ENCODE measurements at places on chromosomes 11 and 22. TPM values are rescaled to one million over a fixed set of nuclear protein-coding genes. Genes with fewer than 3 reads are reported as not detected.

Gene RFPL1
- total RNA-seq = not detected

Gene NCR3LG1
- total RNA-seq = 2.7 TPM

Gene RASSF10
- total RNA-seq = not detected

Gene ASPHD2
- total RNA-seq = 3.5 TPM

Gene MUC5AC
- not detected for total RNA-seq

Gene SLC22A12
- not detected for total RNA-seq

Gene RGL4
- 3.0 TPM for total RNA-seq

GRCh38 chr11:101321222-101321621 is 191.6 kb upstream of the PGR start:
- no peak for DNase-seq

DNA sequence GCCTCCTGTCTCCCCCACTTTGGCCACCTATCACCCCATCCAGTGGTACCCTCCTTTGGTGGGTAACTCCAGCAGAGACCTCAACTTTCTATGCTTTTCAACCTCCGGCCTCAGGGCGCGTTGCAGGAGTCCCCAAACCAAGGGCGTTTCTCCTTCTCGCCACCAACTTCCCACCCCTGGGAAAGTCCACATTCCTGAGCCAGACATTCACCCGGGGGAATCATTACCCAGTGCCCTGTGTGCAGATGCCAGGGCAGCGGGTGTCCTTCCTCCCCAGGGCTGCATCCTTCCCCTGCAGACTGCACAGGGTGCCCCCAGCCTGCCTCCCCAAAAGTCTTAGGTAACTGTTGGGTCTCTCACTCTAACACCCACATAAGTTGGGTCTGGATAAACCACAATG is 26.4 kb downstream of the MYEOV start:
- DNase-seq = no peak

DNA sequence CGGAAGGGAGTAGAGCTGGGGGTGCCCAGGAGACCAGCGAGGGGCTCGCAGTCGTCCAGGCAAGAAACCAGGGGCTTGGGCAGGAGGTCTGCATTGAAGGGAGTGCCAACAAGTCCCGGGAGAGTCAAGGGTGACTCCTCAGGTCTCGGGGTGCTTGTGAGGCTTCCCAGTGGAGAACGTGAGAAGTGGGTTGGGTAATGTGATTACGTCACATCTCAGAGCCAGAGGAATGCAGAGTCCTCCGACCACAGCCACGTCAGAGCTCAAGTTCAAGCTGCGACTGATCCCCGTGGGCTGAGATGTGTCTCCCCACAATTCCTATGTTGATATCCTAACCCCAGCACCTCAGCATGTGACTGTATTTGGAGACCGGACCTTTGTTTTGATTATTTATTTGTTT is 89.7 kb upstream of the SHANK2 start:
- DNase-seq = no peak

DNA sequence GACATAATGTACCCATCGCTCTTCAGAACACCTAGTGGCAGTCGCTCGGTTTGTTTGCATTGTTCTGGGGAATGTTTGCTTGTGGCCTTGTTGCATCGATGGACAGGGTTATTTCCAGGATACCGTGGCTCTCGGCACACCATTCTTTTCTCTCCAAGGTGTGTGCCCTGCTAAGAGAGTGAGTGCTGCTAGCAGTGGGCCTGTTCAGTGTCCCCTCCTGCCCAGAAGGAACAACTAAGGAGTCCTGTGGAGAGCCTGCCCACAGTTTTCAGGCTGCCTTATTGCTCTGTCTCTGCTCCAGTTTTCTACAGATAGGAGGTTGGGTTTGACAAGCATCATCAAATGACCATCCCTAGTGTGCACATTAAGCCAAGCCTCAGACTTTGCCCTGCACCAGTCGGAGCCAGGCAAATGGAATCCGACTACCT is 1.4 kb downstream of the CRY2 start:
- DNase-seq = no peak

GRCh38 chr11:61899146-61899841 is 7.9 kb upstream of the FADS3 start:
- DNase-seq = peak; percentile 85

DNA sequence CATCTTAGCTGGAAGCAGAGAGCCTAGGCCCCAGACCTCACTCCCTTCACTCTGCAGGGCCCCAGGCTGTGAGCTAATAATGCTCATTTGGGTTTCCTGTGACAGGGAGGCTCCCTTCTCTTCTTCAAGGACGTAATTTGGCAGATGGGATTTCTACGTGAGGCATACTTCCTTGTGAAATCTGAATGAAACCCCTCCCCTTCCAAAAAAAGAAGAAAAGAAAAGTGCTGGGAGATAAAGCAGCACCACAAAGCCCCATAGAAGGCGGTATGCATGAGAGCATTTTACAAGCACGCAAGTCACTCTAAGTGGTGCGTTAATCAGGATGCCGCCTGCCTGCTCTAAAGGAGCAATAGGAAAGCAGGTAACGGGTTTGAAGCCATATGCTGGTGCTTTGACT is 5.7 kb downstream of the P2RX3 start:
- DNase-seq = no peak

DNA sequence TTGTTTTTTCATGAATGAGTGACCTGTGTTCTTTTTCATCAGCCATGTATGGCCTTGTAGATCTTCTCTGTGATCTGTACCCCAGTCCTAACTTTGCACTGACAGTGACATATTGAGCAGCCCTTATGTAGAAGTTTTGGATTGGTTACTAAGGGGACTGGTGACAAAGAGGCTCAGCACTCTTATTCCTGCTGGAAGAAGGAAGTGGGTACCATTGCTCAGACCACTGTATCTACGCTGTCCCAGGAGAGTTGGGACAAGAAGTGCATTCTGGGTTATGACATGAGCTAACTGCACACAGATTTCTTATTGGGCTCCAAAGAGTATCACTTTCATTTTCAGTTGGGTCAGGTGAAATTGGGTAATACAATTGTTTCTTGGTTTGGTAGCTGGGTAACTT is 107.8 kb upstream of the RASSF10 start:
- no peak for DNase-seq

DNA sequence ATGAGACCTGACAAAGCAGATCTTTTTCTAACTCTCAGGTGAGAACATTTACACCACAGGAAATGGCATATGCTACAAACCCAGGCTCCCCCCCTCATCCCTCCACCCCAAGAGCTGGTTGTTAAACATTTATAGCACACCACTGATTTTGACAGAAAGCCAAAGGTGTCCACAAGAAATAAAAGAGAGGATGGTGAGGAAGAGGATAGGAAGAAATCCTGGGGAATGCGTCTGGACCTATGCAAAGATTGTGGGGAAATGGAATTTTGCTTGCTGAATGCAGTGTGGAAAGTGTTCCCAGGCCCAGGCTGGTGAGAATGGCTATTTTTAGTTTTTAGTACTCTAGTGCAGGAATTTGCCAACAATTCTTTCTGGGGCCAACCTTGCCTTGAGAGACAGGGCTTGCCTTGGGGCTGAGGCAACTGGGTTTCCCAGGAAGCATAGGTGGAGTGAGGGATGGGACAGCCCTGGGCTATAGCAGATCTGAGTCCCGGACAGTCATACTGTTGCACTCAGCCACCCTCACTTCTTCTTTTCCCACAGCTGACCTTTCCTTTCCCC is 163.9 kb downstream of the ADAMTS15 start:
- no peak for DNase-seq

DNA sequence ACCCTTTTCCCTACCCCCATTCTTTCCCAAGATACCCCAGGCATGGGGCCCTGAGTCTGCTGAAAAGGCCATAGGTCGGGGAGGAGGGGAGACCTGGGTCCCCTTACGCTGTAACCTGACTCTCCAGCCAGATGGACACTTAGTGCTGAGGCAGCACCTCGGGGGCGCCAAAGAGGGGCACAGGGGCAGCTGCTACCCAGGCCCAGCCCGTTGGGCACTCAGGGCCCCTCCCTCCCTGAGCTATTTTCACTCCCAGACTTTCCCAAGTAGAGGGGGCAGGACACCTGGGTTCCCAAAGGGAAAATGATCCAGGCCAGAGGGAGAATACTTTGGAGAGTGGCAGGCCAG is 933 bp downstream of the ACTN3 start:
- no peak for DNase-seq

GRCh38 chr11:72309074-72309598 is 65.2 kb upstream of the PHOX2A start:
- no peak for DNase-seq

GRCh38 chr22:35124691-35125219 is 58.8 kb downstream of the ISX start:
- DNase-seq = no peak

DNA sequence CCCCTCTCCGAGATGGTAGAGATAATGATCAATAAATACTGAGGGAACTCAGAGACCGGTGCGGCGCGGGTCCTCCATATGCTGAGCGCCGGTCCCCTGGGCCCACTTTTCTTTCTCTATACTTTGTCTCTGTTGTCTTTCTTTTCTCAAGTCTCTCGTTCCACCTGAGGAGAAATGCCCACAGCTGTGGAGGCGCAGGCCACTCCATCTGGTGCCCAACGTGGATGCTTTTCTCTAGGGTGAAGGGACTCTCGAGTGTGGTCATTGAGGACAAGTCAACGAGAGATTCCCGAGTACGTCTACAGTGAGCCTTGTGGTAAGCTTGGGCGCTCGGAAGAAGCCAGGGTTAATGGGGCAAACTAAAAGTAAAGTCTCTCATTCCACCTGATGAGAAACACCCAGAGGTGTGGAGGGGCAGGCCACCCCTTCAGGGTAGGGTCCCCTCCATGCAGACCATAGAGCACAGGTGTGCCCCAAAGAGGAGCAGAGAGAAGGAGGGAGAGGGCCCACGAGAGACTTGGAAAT is 43.2 kb downstream of the IGLL1 start:
- DNase-seq = peak; percentile 35

- no peak for DNase-seq
Measured at GRCh38 chr22:49577168-49578060, 250.3 kb downstream of the BRD1 start.

DNA sequence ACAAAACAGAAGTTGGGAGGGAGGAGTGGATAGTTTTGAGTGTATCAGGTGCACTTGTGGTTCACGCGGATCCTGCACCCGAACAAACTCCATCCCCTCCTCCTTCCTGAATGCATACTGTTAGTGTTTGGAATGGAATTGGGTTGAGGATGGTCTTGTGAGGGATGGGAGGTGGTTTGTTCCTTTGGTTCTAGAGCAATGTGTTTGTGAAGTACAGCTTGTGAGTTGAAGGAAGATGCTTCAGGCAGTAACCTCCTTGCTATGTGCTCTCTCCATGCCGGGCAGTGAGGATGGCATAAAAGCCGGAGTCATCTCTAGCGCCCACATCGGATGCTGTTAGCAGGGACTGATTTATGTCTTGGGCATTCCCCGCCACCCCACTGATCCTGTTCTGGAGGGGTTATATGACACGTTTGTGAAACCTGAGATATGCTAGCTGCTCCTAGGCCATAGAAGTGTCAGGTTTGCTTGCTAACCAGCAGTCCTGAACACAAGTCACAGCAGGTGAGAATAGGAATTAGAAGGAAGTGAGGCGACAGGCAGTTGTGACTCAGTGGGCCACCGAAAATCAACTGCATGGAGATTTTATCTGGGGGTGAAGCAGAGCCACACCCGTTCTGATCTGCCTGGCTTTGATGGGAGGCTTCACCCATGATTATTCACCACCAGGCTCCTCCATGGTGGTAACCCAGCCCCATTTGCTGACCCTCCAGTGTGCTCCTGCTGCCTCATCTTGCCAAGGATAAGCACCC is 2.2 kb downstream of the BCR start:
- DNase-seq = peak; percentile 65

- DNase-seq = no peak
Measured at GRCh38 chr11:86888164-86889000, 66.8 kb downstream of the FZD4 start.

GRCh38 chr11:73759610-73760134 is 1.2 kb downstream of the RAB6A start:
- DNase-seq = no peak

DNA sequence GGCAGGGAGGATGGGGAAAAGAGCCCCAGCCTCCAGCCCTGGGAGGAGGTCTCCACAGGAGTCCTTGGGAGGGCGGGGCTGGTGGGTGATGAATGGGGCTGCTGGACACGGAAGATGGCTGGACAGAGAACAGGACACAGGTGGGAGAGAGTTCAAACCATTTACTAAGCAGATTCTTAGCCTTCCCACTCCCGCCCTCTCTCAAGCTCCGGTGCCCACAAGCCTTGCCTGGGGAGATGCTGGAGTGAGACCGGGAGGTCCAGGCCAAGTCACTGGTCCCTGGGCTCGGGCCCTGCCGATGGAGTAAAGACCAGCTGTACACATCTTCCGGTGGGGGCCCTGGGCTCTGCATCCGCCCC is 1.4 kb downstream of the CLDN5 start:
- DNase-seq = no peak

- no peak for DNase-seq
Measured at GRCh38 chr22:21917181-21917958, 35.3 kb downstream of the PPM1F start.

- no peak for DNase-seq
Measured at GRCh38 chr11:86288776-86289507, 13.1 kb upstream of the HIKESHI start.

DNA sequence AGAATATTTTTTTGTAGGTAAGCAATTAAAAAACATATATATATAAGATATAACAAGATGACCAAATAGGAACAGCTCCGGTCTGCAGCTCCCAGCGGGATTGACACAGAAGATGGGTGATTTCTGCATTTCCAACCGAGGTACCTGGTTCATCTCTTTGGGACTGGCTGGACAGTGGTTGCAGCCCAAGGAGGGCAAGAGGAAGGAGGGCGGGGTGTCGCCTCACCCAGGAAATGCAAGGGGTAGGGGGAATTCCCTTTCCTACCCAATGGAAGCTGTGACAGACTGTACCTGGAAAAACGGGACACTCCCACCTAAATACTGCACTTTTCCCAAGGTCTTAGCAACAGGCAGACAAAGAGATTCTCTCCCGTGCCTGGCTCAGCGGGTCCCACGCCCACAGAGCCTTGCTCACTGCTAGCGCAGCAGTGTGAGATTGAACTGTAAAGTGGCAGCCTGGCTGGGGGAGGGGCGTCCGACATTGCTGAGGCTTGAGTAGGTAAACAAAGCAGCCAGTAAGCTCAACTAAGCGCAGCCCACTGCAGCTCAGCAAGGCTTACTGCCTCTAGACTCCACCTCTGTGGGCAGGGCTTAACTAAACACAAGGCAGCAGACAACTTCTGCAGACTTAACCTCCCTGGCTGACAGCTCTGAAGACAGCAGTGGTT is 163.8 kb downstream of the CWF19L2 start:
- DNase-seq = no peak

DNA sequence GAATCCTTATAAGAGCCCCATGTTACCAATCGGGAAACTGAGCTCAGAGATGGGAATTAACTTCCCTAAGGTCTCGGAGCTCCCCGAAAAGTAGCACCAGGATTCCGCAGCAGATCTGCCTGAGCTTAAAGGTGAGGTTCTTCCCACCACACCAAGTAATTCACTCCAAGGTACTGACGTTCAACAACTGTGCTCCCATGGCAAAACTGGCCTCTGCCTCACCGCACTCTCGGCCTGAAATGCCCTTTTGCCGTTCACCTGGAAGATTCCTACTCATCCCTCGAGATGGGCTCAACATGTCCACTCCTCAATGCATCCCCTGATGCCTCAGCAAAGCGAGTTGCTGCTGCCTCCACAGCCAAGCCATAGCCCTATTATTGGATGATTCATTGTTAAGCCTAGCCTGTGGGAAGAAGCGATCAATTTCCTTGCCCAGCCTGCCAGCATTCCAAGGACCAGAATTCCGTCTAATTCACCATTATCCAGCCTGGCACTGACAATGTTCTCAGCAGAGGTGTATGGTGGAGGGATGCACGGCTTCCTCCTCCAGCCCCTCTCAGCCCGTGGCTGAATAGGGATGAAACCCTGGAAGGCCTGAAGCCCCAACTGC is 4.2 kb downstream of the PLAAT3 start:
- DNase-seq = no peak
